ENCODE measurements at places on chromosomes 13 and 19.
A peak's percentile ranks its signal among the peaks of the same experiment; 100 is the strongest.

GRCh38 chr13:48579165-48579918, 46.5 kb upstream of the RCBTB2 start:
- DNase-seq = peak; percentile 96

DNA sequence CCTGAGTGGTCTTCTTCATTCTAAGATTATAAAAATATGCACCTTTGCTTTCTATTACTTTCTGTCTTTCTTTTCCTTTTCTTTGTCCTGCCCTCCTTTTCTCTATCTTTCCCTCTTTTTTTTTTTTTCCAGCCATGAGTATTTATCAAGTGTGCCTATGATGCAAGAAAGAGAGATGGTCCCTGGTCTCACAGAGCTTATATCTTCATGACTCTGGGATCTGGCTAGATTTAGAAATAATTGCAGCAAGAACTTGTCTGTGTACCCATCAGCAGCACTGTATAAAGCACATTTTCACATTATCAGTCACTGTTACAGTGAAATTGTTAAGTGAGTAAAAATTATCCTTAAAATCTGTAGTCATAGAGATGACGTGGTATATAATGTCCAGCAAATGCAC, 31.6 kb upstream of the GAS6 start:
- DNase-seq = no peak

- no peak for DNase-seq
Observed at GRCh38 chr19:46785054-46785979, 3.1 kb downstream of the SLC1A5 start.

- DNase-seq = no peak
Observed at GRCh38 chr13:93480553-93481106, 254.0 kb downstream of the GPC6 start.

GRCh38 chr19:5988517-5989387, 10.8 kb upstream of the RANBP3 start:
- peak; percentile 16 for DNase-seq

GRCh38 chr13:40770609-40770933, 419 bp downstream of the MRPS31 start:
- DNase-seq = no peak

GRCh38 chr13:101394605-101395004, 21.7 kb downstream of the NALCN start:
- no peak for DNase-seq

DNA sequence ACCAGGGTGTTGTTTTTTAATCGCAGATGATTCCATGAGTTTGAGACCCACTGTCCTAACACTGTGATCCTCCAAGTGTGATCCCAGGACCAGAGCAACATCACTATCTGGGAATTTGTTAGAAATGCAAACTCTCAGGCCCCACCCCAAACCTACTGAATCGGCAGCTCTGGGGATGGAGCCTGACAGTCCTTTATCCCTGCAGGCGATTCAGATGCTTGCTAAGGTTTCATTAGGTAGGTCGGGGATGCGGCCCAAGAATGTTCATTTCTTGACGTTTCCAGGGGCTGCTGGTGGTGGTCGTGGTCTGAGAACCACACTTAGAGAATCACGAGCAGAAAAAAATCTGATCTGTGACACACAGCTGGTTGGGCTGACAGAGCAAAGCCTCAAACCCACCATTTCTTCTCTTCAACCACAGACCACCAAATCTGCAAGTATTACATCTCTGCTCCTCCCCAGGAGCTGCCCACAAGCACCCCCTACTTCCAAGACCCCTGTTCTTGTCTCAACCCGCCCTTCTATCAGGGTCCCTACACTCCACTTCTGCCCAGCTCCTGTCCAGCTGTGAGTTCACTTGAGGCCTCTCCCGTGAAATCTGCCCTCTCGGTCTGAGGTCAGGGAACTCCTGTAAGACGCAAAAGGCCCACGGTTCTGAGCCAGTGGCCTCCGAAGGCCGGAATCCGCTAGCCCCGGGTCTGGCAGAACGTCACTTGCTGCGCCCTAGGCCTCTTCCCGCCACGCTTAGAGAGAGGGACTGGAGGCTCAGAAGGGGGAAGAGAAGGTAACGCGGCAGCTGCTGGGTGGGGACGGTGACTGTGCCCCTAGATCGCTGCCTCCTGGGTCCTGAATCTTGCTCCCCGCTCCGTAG, 1.1 kb upstream of the FARP1 start:
- DNase-seq = peak; percentile 23

- DNase-seq = no peak
Observed at GRCh38 chr13:51564252-51564651, 20.0 kb upstream of the WDFY2 start.

GRCh38 chr13:111622051-111622531, 301.6 kb downstream of the TEX29 start:
- DNase-seq = no peak

- DNase-seq = no peak
Observed at GRCh38 chr19:32611161-32611560, 30.2 kb downstream of the PDCD5 start.

DNA sequence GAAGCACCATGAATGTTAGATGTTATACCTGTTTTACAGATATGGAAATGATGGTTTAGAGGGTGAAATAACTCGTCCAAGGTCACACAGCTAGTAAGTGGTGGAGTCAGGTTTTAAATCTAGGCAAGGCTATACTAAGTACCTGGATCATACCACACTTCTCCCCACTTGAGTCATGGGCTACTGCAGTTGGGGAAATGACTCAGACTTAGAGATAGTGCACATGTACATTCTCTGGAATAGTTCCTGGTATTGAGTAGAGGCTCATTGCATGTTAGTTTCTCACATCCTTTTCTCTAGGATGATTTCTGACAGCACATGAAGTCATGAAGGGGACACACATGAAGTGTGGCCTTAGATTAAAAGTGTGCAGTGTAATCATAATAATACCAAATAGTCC, 76.2 kb upstream of the TNFSF11 start:
- DNase-seq = peak; percentile 32

DNA sequence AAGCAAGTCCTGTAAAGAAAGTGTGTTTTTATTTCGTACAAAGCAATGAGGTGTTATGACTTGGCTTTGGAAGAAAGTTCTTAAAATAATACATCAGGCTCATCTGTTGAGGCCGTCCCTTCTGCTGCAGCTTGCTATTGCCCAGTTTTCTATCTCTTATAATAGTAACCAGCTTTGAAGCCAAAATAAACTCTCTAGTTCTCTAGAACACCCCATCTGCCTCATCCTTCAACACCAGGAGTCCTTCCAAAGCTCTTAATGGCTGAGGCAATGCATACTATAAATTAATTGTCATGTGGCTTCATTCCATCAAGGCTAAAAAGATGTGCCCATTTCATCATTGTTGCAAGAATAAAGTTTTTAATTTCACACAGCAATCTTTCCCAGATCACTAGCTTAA, 49.4 kb upstream of the IPO5 start:
- no peak for DNase-seq

DNA sequence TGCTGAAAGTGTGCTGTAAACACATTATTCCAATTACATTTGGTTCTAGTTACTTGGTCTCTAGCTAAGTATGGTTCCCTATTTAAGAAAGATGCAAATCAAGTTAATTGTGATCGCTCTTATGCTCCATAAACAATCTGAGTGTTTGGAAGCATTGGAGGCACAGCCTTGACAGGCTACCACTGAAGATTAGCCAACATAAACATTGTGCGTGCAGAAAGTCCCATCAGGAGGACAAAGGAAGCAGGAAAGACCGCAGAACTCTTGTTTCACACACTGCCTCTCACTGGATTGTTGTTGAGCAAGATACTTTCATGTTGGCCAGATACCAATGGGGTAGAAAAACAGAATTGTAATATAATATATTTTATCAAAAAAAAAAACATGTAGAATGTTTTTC, 814.4 kb downstream of the EFNB2 start:
- DNase-seq = no peak

- no peak for DNase-seq
Observed at GRCh38 chr13:65830411-65831205, 1399.5 kb downstream of the PCDH9 start.

GRCh38 chr13:75906315-75906714, 270.2 kb downstream of the LMO7 start:
- DNase-seq = no peak

GRCh38 chr19:34366738-34367623, 2.0 kb downstream of the GPI start:
- peak; percentile 33 for DNase-seq

- DNase-seq = no peak
Observed at GRCh38 chr19:53140351-53140750, 7.6 kb upstream of the ZNF415 start.

- DNase-seq = no peak
Observed at GRCh38 chr13:102900193-102900608, 54.4 kb downstream of the ERCC5 start.

- DNase-seq = peak; percentile 22
Observed at GRCh38 chr19:3068071-3068470, 5.8 kb upstream of the TLE5 start.

GRCh38 chr19:38842439-38843174, 7.2 kb downstream of the HNRNPL start:
- no peak for DNase-seq

- DNase-seq = peak; percentile 82
Observed at GRCh38 chr19:480016-480855, 16.1 kb upstream of the MADCAM1 start.

DNA sequence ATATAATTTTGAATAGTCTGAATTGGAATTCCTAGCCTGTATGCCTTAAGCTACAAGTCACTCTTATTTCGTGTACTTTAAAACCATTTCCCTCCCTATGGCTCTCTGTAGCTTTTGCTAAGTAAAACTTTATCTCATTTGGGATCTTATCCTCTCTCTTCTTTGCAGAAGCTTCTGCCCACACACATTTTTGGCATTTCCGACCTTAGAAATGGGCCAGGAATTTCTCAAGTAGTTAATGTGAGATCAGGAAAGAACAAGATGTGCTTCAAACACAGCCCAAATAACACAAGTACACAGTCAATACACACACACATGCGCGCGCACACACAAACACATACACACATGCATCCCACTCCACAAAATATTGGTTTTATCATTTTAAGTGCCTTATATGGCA, 931.0 kb upstream of the MIR17HG start:
- no peak for DNase-seq

DNA sequence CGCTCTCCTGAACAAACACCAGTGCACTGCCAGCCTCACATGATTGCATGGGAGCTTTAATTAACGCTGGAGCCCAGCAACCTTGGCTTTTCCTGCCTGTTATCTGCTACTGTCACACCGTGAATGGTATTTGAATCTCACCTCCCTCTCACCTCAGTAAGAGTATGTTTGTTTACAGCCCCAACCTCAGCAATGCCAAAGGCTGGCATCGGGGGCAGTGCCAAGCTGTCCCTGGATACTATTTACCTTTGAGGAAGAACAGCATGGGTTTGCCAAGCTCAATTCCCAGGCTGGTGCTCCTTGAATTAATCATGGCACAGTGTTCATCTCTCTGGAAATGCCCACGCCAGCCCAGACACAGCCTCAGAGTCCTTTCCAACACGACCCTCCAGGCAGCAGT, 57.2 kb upstream of the SERPINE3 start:
- no peak for DNase-seq

GRCh38 chr19:12937093-12937926, 1.1 kb upstream of the CALR start:
- peak; percentile 82 for DNase-seq

DNA sequence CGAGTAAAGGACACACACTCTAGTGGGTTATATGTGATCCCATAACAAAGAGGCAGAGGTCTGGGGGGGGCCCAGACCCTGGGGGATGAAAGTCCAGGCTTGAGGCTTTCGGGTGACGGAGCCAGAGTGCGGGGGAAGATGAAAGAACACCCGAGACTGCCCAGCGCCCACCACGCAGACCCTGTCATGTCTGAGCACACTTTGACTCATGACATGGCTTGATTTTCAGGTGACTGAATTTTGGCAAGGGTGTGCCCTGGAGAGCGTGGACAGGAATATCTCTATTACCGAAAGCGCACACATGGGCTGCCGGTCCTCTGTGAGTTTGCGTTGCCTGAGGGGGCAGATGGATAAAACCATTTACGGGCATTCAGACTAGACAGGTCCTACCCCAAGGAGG, 192.0 kb upstream of the SOX1 start:
- DNase-seq = no peak

GRCh38 chr19:29674374-29675119, 9.3 kb downstream of the PLEKHF1 start:
- no peak for DNase-seq

DNA sequence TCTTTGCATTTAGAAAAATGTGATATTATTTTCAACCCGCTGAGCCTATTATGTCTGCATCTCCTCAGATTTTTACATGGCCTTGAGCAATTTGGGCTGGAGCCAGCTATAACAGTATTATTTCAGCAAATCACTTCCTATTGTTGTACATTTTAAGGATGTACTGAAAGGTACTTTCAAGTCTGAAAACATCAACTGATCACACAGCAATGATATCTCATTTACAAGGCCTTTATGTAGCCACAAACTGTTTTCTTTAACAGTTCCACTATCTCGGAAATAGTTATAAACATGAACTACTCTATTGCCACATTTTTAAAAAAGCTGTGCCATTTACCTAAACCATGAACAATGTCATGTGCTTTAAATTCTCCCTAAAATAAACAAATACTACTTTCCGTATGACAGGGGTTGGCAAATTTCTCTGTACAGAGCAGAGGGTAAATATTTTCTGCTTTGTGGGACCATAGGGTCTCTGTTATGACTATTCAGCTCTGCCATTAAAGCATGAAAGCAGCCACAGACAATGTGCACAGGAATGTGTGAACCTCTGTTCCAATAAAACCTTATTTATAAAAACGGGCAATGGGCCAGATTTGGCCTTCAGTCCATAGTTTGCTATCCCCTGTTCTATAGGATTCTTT, 560.4 kb downstream of the GPC6 start:
- no peak for DNase-seq

GRCh38 chr19:44345959-44346358, 10.5 kb downstream of the ZNF112 start:
- no peak for DNase-seq

DNA sequence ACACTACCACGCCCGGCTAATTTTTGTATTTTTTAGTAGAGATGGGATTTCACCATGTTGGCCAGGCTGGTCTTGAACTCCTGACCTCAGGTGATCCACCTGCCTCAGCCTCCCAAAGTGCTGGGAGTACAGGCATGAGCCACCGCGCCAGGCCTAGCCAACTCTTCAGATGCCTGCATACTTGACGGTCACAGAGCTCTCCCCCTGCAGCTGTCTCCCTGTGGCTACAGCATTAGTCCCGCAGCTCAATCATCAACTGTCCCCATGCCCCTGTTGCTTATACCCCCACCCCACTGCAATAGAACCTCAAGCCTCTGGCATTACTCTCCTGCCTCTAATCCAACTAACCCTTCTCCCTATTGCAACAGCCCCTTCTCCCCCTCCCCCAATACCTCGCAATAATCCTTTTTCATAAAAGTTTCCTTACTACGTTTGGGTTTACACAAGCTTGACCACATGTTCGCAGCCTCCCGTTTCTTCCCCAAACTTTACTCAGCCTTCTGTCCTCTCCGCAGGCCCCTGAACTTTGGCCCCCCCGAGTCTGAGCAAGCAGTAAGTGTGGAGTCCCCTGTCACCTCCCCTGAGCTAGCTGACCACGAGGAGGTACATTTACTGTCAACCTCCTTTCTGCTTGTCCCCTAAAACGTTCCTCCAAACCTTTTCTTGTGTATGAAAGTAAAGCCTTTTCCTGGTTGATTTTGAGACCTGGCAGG, 1.7 kb downstream of the ZNF77 start:
- no peak for DNase-seq
